Osteoblast (primary cell): ENCODE measurements at places on chromosomes 3 and 15.

DNA sequence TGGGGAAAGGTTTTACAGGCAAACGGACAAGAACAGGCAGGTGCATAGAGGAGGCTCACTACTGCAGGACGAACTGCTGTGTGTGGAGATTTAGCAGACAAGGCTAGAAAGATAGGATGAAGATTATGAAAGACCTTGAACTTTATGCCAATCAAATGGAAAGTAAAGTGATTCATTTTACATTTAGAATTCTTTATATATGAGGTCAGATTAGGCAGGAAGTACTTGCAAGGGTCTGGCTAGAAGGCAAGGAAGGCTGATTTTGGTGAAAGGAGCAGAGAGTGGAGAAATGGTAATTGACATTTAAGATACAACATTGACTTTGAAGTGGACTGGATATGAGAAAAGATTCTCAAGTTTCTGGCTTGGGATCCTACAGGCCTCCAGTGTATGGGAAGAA lies 33.6 kb downstream of the PLSCR4 start:
- no peak for DNase-seq

GRCh38 chr15:66936109-66936860 lies 129.1 kb upstream of the SMAD3 start:
- DNase-seq, result peak; percentile 41

- peak; percentile 48 for DNase-seq
Observed at GRCh38 chr3:30625541-30626438, 19.4 kb downstream of the TGFBR2 start.

DNA sequence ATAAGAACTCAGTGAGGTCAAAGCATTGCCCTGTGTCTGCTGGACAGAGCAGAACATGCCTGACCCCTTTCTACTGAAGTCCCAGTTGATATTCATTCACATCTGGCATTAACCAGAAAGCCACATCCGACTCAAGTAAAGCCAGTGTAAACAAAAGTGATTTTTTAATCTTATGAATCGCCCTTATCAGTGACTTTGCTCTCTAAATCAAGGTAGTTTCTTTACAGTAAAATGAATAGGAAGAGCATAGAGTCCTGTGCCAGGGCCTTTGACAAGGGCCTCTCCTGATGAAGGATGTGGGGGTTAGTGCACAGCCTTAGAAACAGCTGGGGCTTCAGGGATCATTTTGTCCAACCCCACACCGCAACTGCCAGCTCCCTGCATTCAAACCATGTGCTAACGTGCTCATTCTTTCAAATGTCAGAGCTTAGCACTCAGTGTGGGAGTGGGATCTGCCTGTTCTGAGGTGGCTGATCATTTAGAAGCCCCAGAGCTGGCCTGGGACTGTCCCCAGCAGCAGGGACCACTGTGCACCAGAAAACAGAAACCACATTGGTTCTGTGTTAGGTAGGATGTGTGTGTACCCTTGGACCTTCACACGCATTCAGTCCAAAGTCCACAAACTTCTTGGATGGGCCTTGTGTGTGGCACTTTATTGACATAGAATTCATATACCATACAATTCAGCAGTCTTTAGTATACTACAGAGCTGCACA lies 55.3 kb downstream of the CCR4 start:
- DNase-seq, result no peak

- no peak for DNase-seq
Observed at GRCh38 chr3:128824132-128824850, 55.1 kb upstream of the ACAD9 start.

- DNase-seq, result peak; percentile 97
Observed at GRCh38 chr15:41557673-41558399, 1.2 kb upstream of the TYRO3 start.

GRCh38 chr3:107283948-107284347 lies 93.3 kb upstream of the CCDC54 start:
- DNase-seq, result no peak

DNA sequence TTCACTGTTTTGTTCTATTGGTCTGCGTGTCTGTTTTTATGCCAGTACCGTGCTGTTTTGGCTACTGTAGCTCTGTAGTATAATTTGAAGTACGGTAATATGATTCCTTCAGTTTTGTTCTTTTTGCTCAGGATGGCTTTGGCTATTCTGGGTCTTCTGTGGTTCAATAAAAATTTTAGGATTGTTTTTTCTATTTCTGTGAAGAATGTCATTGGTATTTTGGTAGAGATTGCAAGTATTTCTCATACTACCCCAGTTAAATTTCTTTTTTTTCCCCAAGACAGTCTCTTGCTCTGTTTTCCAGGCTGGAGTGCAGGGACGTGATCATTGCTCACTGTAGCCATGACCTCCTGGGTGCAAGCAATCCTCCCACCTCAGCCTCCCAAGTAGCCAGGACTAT lies 53.4 kb downstream of the STARD9 start:
- DNase-seq, result no peak

GRCh38 chr3:37590328-37591079 lies 271.2 kb upstream of the CTDSPL start:
- no peak for DNase-seq

DNA sequence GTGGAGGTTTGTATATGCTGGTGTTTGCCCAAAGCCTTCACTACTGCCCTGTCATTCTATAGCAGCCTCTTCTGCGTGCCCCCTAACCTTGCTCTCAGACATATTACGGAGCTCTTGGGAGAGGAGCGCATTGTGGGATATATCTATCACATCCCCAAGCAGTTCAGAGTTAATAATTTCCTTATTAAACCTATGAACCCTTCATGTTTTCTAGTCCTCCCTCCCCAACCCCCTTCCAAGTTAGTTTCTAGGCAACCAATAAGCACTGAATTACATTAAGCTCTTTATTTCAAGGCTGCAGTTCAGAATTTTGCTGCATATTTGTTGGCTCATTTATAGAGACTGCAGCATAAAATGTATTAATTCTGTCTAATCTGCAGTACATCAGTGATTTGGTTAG lies 57.3 kb upstream of the GRM7 start:
- DNase-seq, result no peak

DNA sequence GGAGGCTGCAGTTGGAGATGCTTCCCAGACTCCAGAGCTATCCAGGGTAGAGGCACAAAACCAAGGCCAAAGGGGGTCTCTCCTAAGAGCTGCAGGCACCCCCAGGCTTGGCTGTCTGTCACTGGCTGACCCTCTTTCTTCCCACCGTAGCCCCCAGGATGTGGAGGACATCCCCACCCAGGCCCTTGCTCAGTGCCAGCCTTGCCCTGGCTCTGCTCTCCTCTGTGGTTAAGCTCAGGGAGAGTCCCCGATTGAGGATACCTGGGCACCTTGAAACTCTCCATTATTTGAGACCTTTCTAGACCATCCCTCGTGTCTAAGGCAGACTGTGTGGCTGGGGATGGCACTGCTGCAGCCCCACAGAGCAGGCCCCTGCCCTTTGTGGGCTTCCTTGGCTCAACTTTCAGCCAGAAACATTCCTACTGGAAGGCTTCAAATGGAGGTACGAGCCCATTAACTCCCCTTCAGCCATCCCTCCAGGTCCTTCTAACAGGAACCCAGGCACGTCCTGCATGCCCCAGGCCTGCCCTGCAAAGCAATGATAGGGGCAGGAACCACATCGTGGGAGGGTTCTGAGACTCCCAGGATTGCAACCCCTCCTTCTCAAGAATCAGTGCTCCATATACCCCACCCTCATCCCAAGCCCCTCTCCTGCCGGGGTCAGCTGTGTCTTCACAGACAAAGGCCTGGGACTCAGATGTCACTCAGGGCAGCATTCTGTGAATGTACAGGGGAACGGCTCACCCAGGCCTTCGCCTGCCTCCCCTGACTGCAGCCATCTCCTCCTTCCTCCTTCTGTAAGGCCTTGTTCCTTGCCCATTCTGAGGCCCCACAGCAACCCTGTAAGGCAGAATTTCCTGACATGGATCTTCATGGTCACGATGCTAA lies 102.9 kb upstream of the ABHD17C start:
- no peak for DNase-seq

DNA sequence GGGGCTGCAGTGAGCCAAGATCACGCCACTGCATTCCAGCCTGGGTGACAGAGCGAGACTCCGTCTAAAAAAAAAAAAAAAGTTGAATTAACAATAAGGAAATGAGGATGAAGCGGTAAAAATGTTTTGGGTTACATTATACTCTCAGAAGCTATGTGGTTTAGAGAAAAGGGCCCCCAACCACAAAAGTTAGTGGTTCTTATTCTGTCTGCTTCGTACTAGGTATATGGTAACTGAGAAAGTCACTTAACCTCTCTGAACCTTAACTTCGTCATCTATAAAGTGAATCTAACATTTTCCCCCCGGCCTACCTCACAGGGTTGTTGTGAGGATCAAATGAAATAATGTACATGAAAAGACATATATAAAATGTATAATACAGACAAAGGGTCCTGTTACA lies 38.4 kb upstream of the EHHADH start:
- DNase-seq, result no peak

DNA sequence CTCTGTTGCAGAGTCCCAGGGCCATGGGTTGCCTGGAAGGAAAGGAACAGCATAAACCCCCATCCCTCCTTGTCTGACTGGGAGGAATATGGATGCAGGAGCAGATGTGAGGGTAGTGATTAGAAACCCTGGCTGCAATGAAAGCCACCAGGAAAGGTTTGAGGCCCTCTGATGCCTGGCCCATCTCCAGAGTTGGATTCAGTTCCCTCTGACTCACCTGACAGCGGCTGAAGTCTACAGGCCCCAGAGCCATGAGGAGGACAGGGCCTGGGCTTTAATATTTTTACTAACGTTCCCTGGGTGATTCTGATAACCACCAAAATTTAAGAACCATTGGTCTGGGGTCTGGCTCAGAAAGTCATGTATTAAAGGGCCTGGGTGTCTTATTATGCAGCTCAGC lies 214.0 kb downstream of the EPHB1 start:
- DNase-seq, result no peak

DNA sequence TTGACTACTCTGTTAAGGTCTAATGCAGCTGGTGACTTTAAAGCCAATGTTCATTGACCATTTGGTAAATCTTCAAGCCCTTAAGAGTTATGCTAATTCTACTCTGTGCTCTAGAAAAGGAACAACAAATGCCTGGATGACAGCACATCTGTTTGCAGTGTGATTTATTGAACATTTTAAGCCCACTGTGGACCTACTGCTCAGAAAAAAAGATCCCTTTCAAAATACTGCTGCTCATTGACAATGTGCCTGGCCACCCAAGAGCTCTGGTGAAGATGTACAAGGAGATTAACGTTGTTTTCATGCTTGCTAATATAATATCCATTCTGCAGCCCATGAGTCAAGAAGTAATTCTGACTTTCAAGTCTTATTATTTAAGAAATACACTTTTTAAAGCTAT lies 110.8 kb downstream of the TBC1D5 start:
- DNase-seq, result no peak

GRCh38 chr3:46829699-46830208 lies 33.5 kb downstream of the MYL3 start:
- DNase-seq, result no peak

- DNase-seq, result no peak
Observed at GRCh38 chr3:132973441-132973840, 64.8 kb upstream of the TMEM108 start.

DNA sequence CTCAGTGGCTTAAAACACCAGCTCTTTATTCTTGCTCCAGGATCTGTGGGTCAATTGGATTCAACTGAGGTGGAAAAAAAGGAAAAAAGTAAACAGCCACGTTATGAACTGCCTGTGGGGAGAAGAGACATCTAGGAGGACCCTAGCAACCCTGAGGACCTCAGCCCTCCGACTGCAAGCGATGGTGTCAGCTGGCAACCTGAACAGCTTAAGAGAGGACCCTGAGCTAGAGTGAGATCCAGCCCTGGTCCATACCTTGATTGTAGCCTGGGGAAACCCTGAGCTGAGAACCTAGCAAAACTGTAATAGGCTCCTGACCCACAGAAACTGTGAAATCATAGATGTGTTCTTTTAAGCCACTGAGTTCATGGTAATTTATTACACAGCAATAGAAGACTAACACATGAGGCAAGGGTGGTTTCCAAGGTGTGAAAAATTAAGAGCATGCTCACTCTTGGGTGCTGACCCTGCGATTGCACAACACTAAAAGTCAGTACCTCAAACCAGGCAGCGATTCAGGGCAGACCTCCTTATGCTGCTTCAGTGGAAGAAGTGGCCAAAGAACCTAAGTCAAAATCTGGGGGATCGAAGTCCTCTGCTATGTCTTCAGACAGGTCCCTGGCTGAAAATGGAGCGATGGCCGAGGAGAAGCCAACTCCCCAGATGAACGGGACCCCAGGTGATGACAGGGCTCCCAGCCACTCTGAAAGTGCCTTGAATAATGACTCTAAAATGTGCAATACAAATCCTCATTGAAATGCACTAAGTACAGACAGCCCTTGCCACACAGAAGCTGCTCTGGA lies 57.7 kb downstream of the GASK1A start:
- DNase-seq, result no peak

DNA sequence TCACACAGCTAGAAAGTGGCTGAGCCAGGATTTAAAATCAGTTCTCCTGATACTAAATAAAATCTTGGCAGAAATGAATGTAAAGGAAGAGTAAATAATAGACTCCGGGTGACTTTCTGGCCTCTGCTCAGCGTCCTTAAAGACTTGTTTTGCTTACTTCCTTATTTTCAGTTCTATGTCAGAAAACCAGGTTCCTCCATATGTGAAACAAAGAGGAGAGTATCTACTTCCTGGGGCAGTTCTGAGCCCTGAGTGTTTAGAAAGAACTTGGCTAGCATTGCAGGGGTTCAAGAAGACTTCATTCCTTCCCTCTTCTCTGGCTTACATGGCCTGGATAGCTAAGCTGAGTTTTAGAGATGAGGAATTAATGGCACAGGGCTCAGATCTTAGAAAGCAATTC lies 222.8 kb upstream of the TLE3 start:
- DNase-seq, result no peak

- DNase-seq, result peak; percentile 89
Observed at GRCh38 chr3:14391033-14391432, 11.4 kb upstream of the SLC6A6 start.

GRCh38 chr3:53719796-53720195 lies 126.4 kb downstream of the CHDH start:
- DNase-seq, result no peak

DNA sequence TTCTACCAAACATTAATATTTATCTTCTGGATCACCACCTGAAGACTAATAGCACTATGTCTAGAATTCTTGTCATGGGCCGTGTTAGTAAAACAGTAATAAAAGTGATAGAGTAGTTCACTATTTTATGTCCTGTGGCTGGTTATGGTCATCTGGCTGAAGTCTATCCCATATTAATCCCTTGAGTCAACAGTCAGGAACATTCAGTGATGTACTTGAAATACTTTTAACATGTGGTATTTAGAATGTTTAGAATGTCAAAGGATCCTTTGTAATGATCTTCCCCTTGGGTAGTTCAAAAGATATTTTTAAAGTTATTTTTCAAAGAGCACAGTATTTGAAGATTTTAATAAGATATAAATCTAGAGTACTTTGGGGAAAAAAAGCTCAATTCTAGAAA lies 117.0 kb downstream of the MBNL1 start:
- DNase-seq, result no peak

DNA sequence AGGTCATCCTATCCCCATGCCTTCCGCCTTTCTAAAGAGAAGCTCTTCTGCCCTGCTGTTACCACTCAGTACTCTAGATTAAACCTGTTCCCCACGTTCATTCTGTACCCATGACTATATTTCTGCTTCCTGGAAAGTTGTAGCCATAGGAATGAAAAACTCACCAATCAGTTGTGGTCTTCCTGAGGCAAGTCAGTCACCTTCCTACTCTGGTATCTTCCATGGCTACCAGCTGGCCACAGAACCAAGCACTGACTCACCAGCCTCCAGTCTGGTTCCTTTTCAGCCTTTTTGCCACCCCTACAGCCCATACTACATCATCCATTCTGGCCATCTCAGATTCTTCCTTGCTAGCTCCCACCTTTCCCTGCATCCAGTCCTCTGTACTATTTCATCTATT lies 46.4 kb downstream of the TMEM44 start:
- DNase-seq, result peak; percentile 96
